Stimulated activated CD8-positive, alpha-beta memory T cell treated with anti-CD3 and anti-CD28 coated beads, Interleukin-4, amount 100 ng/mL, for 4 hours (primary cell): ENCODE measurements at places on chromosomes 1 and 21.

GRCh38 chr1:53278298-53278725 is 40.0 kb upstream of the MAGOH start:
- peak; percentile 28 for DNase-seq

DNA sequence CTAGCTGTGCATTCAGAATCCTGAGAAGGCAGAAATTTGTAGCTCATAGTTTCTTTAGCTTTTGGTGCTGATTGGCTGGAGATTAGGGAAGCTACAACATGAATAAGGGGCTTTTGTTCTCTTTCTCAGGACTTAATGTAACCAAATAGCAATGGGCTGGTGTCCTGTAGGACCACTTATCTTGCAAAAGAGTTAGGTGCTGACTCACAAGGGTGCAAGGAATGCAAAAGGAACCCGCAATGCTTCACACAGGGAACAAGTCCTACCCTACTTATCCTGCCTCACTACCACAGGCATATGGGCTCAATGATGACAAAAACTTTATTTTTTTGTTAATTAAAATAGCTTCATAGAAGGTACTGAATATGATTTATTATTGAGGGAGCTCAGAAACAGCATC is 541.5 kb downstream of the AMY1C start:
- no peak for DNase-seq

- DNase-seq: no peak
Measured at GRCh38 chr1:204589409-204590038, 73.3 kb downstream of the MDM4 start.

GRCh38 chr1:67683316-67683715 is 1.7 kb upstream of the GADD45A start:
- no peak for DNase-seq
